Type B pancreatic cell (in vitro differentiated cells): ENCODE measurements at places on chromosomes 16 and 17.

DNA sequence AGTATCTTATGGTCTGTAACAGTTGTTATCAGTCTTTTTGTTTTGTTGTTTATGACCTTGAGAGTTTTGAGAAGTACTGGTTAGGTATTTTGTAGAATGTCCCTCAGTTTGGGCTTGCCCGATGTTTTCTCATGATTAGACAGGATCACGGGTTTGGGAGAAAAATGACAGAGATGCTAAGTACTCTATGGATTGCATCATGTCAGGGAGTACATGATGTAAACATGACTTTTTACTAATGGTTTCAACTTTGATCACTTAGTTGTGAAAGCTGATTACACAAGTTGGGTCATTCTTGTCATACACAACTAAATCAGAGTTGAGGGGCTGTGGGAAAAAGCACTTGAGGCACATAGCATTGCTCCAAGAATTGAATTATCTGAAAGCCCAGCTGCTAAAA lies 94.7 kb upstream of the SIAH1 start:
- DNase-seq: no peak
- H3K27ac ChIP-seq: no peak overlapping the region
- no peaks in the 10 kb centered on the region for H3K27me3 ChIP-seq
- peaks cover 5% of the 10 kb centered on the region for H3K4me1 ChIP-seq
- H3K36me3 ChIP-seq: no peaks in the 10 kb centered on the region

DNA sequence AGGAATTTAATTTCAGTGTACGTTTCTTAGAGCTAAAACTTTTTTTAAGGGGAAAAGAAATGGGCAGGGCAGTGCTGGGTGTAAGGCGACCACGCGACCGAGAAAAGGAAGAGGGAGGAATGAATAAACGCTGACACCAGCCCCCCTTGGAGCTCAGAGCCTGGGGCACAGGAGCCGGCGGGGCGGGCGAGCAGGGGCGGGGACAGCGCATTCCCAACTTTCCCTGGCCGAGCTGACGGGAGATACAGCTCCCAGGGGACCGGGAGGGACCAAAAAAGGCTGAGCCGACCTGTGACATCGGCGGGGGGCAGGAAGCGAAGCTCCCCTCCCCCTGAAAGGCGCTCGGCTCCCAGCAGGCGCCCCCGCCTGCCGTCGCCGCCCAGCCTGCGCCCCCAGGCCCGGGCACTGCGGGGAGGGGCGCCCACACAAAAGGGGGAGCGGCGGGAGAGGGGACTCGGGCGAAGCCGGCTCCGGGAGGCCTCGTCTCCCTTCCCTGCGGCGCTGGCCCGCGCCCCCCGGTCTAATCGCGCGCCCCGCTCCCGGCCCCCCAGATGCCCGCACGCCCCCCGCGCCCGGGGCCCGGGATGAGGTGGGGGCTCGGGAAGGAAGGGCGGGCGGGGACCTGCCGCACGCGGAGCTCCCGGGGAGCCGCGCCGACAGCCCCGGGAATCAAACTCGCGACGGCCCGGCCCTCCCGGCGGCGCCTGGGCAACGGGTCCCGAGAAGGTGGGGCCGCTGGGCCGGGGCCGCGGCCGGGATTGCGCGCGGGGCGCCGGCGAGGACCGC lies 622 bp downstream of the CUEDC1 start:
- H3K27ac ChIP-seq: peak overlapping the region; percentile 87
- peak overlapping the region; percentile 90 for H3K4me3 ChIP-seq
- no peak for DNase-seq
- peaks cover 54% of the 10 kb centered on the region for H3K4me1 ChIP-seq

DNA sequence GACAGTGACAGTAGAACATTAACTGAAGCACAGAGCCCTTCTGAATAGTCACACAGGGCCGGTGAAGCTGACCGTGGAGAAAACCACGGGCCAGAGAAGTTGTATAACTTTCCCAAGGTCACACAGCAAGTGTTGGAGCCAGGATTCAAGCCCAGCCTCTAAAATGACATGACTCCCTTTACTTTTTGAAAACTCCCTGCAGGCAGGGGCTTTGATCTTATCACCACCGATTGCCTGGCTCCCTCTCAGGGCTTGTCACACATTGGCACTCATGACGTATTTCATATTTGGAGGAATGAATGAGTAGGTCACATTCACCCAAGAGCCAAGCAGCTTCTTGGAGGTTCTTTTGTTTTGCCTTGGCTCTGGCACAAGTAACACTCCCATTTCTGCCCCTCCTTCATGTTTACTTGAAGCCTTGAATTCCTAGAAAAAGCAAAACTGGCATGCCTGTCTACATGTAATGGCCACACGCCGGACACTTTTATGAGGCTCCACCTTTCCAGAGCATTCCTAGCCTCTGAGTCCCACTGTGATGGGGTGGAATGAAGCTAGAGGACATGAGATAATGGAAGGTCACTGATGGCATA lies 13.3 kb upstream of the RBBP6 start:
- H3K4me1 ChIP-seq: peaks cover 6% of the 10 kb centered on the region
- DNase-seq: peak; percentile 31
- H3K27ac ChIP-seq: peak overlapping the region; percentile 68
- H3K27me3 ChIP-seq: no peaks in the 10 kb centered on the region
- H3K4me3 ChIP-seq: no peak overlapping the region

DNA sequence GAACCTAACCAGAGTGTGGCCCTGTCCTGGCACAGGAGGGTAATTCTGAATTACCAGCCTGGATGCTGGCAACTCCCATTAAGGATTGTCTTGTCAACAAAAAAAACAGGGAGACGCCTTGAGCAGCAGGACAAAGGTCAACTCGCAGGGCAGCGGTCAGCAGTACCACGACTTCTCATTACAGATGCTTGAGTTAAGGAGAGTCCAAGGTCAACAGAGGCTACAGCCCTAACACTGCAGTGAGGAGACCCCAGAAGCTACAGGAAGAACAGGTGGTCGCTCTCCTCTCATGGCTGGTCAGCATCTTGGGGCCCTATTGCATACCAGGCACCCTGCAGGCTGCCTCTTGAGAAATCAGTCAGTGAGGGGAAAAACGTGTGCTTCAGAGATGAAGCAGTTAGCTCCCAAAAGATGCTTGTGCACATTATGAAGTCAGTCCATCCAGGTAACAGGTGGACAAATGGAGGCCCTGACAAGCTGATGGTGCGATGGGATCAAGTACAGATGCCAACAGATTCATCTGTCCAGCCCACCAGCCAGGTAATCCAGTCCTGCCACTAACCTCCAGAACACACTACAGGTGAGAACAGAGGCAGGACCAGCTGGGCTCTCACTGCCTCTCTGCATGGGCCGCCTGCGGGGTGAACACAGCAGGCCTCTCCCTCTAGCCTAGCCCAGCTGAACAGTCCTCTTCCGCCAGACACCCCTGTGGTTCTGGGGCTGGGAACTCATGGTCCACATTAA lies 4.2 kb downstream of the CSNK1D start:
- H3K27ac ChIP-seq: peak overlapping the region; percentile 97
- H3K36me3 ChIP-seq: peaks cover 44% of the 10 kb centered on the region
- DNase-seq: no peak
- peak overlapping the region; percentile 88 for H3K4me3 ChIP-seq
- no peaks in the 10 kb centered on the region for H3K27me3 ChIP-seq

DNA sequence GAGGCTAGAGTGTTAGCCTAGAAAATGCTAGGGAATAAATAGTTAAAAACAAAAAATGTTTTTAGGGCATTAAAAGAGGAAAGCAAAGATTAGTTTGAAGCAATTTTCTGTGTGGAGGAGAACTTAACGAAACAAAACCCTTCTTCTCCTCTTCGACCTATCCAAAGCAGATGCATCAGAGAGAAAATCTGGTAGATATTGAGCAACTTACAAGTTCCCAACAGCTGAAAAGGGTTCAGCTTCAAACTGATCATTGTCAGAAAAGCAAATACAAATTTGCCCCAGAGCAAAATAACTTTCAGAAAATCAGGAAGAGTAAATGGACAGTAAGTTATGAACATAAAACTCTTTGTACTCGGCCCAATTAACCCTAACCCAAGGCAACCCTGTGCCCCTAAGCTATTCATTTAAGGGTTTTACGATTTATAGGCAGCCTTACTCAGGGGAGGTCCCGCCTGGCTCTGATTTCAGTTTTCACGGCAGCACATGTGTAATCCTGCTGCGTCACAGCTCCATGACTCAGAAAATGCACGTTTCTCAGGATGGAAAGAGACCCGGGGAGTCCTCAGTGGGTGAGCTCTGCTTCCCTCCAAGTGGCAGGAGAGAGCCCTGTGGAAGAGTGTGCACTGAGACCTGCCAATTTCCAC lies 405.7 kb upstream of the SALL1 start:
- peaks cover 48% of the 10 kb centered on the region for H3K27me3 ChIP-seq
- H3K27ac ChIP-seq: no peak overlapping the region
- peaks cover 27% of the 10 kb centered on the region for H3K4me1 ChIP-seq
- H3K36me3 ChIP-seq: no peaks in the 10 kb centered on the region
- no peak for DNase-seq

- no peak for DNase-seq
- H3K4me3 ChIP-seq: no peak overlapping the region
- peaks cover 8% of the 10 kb centered on the region for H3K4me1 ChIP-seq
Observed at GRCh38 chr16:10539236-10539635, 41.2 kb downstream of the EMP2 start.

GRCh38 chr16:50202926-50203624 lies 50.0 kb downstream of the TENT4B start:
- no peak for DNase-seq
- peak overlapping the region; percentile 90 for H3K27ac ChIP-seq
- peaks cover 3% of the 10 kb centered on the region for H3K36me3 ChIP-seq
- no peaks in the 10 kb centered on the region for H3K27me3 ChIP-seq

- H3K4me3 ChIP-seq: peak overlapping the region; percentile 97
- no peak overlapping the region for H3K27ac ChIP-seq
- no peak for DNase-seq
- H3K27me3 ChIP-seq: no peaks in the 10 kb centered on the region
- H3K4me1 ChIP-seq: peaks cover 41% of the 10 kb centered on the region
Observed at GRCh38 chr16:11979013-11979672, 2.6 kb downstream of the SNX29 start.

GRCh38 chr16:19329932-19330331 lies 44.4 kb downstream of the CLEC19A start:
- H3K36me3 ChIP-seq: no peaks in the 10 kb centered on the region
- H3K27ac ChIP-seq: no peak overlapping the region
- no peak overlapping the region for H3K4me3 ChIP-seq
- H3K4me1 ChIP-seq: no peaks in the 10 kb centered on the region
- H3K27me3 ChIP-seq: no peaks in the 10 kb centered on the region

DNA sequence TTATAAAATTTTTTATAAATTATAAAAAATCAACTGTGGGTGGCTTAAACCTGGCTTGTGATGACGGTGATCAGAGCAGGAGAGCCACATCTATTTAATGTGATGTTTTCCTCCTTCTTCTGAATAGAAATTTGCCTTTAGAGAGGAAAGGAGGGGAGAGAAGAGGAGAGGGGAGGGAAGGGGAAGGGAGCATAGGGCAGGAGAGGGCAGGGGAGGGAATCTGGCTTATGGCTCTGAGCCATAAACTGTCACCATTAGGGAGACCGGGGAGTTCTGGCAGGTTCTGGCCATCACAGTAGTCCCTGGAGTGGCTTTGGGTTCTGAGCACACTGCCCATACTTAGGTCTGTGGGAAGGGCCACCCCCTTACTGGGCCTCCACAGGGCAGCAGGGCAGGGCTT lies 167.8 kb downstream of the ENGASE start:
- DNase-seq: no peak
- no peak overlapping the region for H3K4me3 ChIP-seq
- H3K36me3 ChIP-seq: no peaks in the 10 kb centered on the region
- peaks cover 18% of the 10 kb centered on the region for H3K27me3 ChIP-seq
- H3K4me1 ChIP-seq: peaks cover 3% of the 10 kb centered on the region

- no peak for DNase-seq
- peaks cover 64% of the 10 kb centered on the region for H3K4me1 ChIP-seq
- H3K36me3 ChIP-seq: no peaks in the 10 kb centered on the region
- H3K27ac ChIP-seq: no peak overlapping the region
Observed at GRCh38 chr16:49750341-49751000, 105.4 kb downstream of the ZNF423 start.

- no peak overlapping the region for H3K4me3 ChIP-seq
- H3K27me3 ChIP-seq: peaks cover 13% of the 10 kb centered on the region
- no peak for DNase-seq
- no peak overlapping the region for H3K27ac ChIP-seq
- no peaks in the 10 kb centered on the region for H3K36me3 ChIP-seq
- peaks cover 24% of the 10 kb centered on the region for H3K4me1 ChIP-seq
Observed at GRCh38 chr16:11203111-11203623, 52.8 kb downstream of the SOCS1 start.

DNA sequence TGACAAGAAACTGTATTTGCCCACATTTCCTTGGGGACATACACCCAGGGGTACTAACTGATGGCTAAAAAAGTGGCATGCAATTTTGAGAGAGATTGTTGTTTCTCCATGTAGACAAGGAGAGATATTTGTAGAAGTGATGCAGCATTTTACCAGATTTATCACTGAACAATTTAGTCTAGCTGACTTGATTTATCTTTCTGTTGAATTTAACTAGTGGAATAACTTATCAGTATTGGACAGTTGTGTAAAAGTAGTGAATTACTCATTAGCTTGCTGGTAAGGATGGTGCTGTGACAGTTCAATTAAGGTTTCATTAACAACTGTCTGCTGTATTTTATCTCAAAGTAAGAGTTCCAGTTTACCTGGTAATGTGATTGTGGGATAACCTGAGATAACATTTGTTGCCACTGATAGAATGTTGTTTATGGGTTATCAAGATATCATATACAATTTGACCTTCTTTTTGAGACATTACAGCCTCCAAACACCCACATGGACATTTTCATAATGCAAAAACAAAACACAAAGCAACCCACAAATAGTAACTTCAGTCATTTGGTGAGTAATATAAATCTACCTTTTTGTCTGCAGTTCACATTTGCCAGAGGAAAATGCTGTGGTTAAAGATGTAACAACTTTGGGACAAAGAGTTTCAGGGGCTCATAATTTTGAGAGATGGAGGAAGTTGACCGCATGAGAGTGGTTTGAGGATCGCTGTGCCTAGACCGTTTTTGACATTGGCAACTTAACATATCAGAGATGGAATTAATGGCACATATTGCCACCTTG lies 3.8 kb downstream of the NLK start:
- no peaks in the 10 kb centered on the region for H3K27me3 ChIP-seq
- H3K4me1 ChIP-seq: peaks cover 44% of the 10 kb centered on the region
- no peak overlapping the region for H3K4me3 ChIP-seq
- DNase-seq: no peak
- peaks cover 12% of the 10 kb centered on the region for H3K36me3 ChIP-seq
- no peak overlapping the region for H3K27ac ChIP-seq

GRCh38 chr17:54455251-54455868 lies 445.3 kb upstream of the TOM1L1 start:
- H3K36me3 ChIP-seq: no peaks in the 10 kb centered on the region
- DNase-seq: no peak
- H3K4me1 ChIP-seq: no peaks in the 10 kb centered on the region
- H3K27me3 ChIP-seq: no peaks in the 10 kb centered on the region
- H3K4me3 ChIP-seq: no peak overlapping the region
